Left hindlimb (tissue), 1 donor: ENCODE measurements at places on chromosomes 1 and 21.

DNA sequence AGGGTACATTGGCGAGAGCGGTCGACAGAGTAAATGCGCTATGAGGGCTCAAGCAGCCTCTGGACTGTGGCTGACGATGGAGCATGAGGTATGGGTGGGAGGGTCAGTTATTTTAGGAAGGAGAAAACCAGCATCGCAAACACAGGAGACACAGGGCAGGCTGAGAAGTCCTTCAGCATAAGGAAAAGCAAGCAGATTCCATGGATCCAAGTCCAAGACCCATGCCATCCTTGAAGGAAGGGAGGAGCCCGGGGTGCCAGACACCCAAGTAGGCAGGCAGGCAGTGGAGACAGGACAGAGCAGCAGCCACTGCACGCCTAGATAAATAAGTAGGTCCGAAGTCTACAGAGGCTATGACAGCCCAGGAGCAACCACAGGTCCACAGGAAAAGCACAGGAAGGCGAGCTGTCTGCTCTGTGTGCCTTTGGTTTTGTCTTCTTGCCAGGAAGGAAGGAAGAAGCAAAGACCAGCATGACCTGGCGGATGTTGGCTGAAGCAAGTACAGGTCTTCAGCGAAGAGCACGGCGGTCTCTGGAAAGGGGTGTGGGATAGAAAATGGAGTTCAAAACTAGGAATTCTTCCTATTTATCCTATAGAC lies 76.4 kb upstream of the SLC45A1 start:
- no peak for DNase-seq

- DNase-seq, result no peak
Observed at GRCh38 chr1:114756009-114756892, 1.5 kb downstream of the CSDE1 start.

DNA sequence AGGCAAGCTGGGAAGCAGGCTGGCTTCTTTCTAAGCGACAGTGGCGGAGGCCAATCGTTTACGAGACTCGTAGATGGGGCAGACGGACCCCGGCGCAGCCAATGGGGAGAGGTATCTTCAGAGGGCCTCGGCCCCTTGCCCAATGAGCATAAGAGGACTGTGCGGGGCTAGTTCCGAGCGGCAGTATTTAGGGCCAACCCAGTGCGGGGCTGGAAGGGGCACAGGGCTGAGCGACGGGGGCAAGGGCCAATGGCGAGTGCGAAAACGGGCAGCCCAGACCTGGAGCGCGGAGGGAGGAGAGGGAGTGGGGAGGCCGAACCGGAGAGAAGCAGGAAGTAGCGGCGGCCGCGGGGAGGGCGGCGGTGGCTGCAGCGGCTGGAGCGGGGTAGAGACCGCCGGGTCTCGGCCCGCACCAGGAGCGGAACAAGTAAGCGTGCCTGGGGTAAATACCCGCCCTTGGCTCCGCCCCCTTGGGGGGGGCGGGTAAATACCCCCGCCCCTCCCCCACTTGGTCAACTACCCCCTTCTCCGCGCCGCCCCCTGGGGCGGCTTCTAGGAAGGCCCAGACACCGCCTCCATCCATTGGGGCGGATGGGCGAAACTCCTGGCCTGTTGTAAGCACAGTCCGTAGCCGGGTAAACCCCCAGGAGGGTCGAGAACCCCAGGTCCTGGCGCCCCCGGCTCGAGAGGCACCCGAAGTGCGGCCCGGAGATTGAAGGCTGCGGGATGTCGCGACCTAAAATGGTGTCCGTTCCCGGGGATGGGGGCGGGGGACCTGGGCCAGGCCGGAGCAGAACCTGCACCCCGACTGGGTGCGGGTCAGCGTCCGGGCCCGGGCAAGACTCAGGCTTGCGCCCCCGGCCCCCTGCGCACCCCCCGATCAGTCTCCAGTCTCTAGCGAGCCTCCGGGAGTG lies at the start of gene ZNF687:
TSS of gene ZNF687 (plus strand) at position 331 of the 914 bp plus-strand sequence. CDS start 3,993 bp downstream, outside the sequence.
- DNase-seq, result peak; percentile 100

- no peak for DNase-seq
Observed at GRCh38 chr1:69388044-69388443, 179.7 kb upstream of the LRRC7 start.

DNA sequence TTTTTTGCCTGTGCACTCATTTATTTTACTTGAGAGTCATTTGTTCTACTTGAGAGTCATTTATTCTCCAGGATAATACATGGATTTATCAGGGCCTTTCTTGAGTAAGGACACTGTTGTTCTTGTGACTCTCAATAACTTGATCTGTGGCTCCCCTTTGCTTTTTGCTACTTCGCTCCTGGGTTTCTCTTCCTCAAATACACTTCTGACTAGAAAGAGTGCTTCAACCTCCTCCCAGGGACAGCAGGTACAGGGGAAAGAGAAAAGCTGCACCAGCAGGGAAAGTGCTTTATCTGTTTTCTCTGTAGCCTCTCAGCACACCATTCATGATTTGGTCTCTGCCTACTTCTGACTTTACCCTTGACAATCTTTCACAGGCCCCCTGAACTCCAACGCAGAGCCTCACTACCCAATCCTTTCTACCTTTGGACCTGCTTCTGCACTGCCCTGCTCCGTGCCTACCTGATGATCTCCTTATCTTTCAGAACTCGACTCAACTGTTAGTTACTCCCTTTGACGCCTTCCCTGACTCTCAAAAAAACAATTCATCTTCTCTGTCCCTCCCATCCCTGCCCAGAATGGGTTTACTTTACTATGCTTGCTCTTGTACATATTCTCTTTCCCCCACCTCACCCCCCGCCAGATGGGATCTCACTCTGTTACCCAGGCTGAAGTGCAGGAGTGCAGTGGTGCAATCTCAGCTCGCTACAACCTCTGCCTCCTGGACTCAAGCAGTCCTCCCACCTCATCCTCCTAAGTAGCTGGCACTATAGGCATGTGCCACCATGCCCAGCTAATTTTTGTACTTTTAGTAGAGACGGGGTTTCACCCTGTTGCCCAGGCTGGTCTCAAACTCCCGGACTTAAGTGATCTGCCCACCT lies 15.6 kb upstream of the PIGM start:
- no peak for DNase-seq

DNA sequence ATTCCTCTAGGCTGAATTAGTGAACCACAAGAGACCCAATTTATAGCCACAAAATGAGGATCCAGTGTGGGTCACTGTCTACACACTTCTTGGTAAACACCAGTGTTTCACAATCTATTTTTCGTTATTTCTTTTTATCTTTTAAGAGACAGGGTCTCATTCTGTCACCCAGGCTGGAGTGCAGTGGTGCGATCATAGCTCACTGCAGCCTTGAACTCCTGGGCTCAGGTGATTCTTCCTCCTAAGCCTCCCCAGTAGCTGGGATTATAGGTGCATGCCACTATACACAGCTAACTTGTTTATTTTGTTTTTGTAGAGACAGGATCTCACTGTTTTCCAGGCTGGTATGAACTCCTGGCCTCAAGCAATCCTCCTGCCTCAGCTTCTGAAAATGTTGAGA lies 29.3 kb upstream of the SLC45A3 start:
- DNase-seq, result no peak

DNA sequence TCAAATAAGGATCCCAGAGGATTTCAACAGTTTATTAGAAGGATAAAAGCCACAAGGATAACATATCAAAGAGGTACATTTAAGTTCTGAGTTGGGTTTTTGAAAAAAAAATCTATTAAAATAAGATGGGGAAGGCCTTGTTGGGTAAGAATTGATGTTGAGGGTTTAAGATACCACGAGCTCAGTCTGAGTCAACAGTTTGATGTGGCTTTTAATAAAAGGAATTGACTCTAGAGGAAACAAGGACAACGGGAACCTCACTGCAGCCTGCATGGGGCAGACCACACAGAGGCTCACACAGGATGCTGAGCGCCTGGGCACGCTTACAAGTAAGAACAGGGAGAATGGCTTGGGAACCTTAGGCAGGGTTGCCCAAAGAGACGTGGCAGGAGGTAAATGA lies 107.5 kb downstream of the TIAM1 start:
- DNase-seq, result no peak

DNA sequence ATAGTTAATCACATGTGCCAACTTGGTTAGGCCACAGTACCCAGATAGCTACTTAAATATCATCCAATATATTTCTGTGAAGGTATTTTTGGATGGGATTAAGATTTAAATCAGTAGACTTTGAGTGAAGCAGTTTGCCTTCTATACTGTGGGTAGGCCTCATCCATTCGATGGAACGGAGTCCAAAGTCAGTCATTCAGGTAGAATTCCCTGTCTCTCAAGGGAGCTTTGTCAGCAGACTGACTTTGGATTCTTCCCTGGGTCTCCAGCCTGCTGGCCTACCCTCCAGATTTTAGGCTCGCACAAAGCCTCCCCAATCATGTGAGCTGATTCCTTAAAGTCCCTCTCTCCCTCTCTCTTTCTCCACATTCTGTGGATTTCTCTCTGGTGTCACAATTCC lies 145.1 kb upstream of the MAGI3 start:
- no peak for DNase-seq

GRCh38 chr1:183583466-183583865 lies 6.8 kb downstream of the NCF2 start:
- no peak for DNase-seq

- DNase-seq, result no peak
Observed at GRCh38 chr21:17784180-17784598, 35.0 kb downstream of the C21orf91 start.

DNA sequence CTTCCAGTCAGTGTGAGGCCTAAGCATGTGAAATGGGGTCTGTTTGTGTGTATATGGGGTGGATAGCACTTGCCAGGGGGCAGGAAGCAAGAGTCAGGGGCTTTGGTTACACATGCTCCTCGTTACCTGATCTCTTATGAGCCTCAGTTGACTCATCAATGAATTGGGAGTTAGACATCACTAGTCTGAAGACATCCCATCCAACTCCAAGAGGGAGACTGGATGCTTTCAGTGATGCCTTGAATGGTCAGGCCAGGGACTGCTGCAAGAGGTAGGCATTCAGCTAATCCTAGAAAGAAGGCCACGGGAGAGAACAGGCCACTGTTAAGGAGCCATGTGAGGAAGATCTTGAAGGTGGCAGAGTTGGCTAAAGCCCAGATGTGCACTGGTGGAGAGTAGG lies 6.3 kb downstream of the RAB25 start:
- DNase-seq, result no peak

GRCh38 chr1:3067301-3067670 lies 1.7 kb upstream of the PRDM16 start:
- DNase-seq, result peak; percentile 33

- DNase-seq, result no peak
Observed at GRCh38 chr1:233261206-233261605, 34.3 kb downstream of the PCNX2 start.

GRCh38 chr1:190399233-190399632 lies 78.4 kb downstream of the BRINP3 start:
- no peak for DNase-seq

DNA sequence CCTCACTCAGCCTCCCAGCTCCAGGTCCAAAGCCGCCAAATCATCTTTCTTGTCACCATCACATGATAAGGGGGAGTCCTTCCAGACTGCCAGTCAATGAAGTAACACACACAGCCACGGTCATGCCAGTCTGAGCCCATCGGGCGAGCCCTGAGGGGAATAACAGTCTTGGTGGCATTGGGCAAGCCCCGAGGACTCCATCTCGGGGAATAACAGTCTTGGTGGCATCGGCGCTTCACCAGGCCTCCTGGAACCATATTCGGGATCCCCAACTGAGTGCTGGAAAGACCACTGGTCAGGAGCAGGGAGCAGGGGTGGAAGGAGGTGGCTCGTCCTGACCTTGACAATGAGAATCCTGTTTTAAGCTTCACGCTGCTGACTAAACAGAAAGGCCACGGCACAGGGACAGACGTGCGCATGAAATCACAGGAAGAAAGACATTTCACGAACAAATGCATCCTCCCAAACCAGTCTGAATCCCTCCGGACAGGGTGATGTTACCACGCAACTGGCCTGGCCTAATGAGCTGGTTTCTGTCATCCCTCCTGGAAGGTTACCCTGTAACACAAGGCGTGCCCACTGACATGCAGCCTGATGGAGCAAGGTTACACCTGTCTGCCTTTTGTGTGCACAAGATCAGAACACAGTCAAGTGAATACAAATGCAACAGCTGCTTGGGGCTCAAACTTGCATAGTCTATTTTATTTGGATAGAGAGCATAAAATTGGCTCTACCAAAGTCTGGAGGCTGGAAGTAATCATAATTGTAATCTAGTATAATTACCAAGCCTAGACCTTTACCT lies 517.4 kb downstream of the KIF26B start:
- DNase-seq, result no peak

- no peak for DNase-seq
Observed at GRCh38 chr21:43290421-43291346, 121.9 kb downstream of the CRYAA start.

DNA sequence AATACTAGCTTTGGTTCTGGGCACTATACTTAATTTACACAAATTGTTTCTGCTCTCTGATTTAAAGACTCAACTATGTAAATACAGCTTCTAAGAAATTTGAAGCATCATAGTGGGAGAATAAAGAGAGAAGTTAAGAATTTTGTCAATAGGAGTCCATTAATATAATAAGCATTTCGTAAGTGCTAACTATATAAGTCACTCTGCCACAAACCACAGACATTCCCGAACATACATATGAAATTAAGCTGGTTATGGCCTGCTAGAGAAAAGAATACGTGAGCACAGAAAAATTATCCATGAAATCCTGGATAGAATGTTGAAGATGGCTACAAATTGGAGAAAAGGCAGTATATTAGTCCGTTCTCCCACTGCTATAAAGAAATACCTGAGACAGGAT lies 526.2 kb downstream of the MRPL39 start:
- no peak for DNase-seq

GRCh38 chr1:225460737-225461532 lies 33.1 kb upstream of the LBR start:
- DNase-seq, result peak; percentile 18

DNA sequence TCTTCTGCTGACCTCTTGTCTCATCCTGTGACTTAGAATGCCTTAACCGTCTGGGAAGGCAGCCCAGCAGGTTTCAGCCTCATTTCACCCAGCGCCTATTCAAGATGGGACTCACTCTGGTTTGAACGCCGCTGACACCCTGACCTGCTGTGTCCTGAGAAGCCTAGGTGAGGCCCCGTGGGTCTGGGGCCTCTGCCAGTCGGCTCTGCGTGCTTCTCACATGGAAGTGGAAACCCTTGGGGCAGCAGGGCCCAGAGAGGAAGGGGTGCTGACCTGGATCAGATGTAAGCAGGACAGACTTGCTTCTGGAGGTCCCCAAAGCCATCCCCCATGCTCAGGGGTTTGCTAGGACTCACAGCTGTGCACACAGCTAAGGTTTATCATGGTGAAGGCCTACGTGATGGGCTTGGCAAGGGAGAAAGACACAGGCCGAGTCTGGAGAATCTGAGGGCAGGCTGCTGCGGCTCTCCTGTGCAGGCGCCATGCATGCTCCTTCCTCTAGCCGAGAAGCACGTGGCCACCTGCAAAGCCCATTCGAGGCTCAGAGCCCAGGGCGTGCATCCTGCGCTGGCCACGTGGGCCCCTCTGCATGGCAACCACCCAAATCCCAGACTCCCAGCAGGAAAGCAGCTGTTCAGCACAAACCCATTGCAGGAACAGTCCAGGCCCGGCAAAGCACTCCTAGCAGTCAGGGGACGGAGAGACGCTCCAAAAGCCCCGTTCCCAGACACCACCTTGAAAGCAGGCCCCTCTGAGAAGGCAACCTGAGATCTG lies 3.8 kb downstream of the TRPM2 start:
- no peak for DNase-seq

- DNase-seq, result no peak
Observed at GRCh38 chr1:168408884-168409283, 128.2 kb downstream of the TBX19 start.

GRCh38 chr1:82565146-82565545 lies 764.4 kb downstream of the ADGRL2 start:
- DNase-seq, result no peak
